ENCODE measurements at places on chromosomes 13 and 19.
A peak's percentile ranks its signal among the peaks of the same experiment; 100 is the strongest.

DNA sequence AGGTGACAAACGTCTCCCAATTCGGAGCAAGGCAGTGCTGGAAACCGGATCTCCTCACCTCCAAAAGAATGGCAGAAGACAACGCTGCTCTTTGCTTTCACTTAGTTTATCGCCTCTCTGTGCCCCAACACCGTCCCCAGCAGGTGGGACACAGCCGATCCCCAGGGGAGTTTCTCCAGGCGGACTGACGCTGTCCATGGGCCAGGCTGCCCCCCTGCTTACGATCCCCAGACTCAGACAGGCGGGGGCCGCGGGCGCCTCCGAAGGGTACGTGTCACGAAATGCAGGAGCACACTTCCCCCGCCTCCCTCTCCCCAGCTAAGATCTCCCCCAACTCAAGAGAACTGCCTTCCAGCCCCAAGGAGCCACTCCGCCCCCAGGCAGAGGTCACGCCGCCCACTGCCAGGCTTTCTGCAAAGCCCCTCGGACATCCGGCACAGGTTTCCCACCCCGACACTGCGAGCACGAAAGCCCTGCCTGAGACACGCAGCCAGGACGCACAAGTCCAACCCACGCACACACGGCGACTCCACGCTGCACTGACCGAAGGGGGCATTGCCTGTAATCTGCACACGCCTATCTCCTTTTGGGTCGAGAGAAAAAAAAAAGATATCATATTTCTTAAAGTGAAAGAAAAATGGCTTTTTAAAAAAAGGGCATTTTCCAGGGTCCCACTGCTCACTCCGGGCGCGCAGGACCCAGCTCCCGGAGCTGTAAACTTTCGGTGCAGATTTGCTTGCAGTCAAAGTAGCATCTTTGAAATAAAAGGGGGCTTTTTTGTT is 2.0 kb downstream of the SPRY2 start:
- peak; percentile 75 for DNase-seq

GRCh38 chr19:47309038-47309437 is 623 bp upstream of the C5AR1 start:
- DNase-seq, result peak; percentile 12

- no peak for DNase-seq
These were observed 202.0 kb upstream of the IPO5 start for GRCh38 chr13:97751477-97751876.

DNA sequence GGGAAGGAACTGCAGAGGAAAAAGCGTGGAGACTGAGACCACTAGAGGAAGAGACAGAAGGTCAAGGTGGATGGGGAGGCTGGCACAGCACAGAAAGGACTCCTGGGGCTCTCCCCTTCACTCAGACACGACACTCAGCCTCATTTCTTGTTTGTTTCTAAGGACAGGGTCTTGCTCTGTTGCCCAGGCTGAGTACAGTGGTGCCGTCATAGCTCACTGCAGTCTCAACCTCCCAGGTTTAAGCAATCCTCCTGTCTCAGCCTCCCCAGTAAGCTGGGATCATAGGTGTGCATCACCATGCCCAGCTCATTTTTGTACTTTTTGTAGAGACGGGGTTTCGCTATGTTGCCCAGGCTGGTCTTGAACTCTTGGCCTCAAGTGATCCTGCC is 11.4 kb upstream of the SEMA6B start:
- DNase-seq, result no peak

GRCh38 chr13:25059958-25060357 is 36.0 kb upstream of the PABPC3 start:
- DNase-seq, result no peak

DNA sequence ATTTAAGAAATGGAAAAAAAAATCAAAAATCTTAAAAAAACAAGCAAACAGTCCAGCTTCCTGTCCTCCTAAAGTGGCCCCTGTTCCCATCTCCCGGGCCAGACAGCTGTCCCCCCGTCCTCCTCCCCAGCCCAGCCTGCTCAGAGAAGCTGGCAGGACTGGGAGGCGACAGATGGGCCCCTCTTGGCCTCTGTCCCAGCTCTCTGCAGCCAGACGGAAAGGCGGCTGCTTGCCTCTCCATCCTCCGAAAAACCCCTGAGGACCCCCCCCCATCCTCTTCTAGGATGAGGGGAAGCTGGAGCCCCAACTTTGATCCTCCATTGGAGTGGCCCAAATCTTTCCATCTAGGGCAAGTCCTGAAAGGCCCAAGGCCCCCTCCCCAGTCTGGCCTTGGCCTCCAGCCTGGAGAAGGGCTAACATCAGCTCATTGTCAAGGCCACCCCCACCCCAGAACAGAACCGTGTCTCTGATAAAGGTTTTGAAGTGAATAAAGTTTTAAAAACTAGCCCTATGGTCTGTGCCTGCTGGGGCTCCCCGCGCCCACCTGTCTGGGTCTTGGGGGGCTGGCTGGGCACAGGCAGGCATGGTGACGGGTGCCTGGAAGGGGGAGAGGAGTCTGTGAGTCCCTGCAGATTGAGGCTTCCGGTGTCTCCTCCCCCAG is 3.8 kb downstream of the GADD45GIP1 start:
- no peak for DNase-seq

DNA sequence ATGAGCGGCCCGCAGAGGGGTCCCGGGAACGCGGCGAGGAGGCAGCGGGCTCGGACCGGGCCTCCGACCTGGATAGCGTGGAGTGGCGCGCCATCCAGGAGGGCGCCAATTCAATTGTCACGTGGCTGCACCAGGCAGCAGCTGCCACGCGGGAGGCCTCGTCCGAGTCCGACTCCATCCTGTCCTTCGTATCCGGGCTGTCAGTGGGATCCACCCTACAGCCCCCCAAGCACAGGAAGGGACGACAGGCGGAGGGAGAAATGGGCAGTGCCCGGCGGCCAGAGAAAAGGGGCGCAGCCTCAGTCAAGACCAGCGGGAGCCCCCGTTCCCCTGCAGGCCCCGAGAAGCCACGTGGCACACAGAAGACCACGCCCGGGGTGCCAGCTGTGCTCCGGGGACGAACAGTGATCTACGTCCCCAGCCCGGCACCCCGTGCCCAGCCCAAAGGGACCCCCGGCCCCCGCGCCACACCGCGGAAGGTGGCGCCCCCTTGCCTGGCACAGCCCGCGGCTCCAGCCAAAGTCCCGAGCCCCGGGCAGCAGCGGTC is 10.7 kb downstream of the C19orf25 start:
- DNase-seq, result no peak

DNA sequence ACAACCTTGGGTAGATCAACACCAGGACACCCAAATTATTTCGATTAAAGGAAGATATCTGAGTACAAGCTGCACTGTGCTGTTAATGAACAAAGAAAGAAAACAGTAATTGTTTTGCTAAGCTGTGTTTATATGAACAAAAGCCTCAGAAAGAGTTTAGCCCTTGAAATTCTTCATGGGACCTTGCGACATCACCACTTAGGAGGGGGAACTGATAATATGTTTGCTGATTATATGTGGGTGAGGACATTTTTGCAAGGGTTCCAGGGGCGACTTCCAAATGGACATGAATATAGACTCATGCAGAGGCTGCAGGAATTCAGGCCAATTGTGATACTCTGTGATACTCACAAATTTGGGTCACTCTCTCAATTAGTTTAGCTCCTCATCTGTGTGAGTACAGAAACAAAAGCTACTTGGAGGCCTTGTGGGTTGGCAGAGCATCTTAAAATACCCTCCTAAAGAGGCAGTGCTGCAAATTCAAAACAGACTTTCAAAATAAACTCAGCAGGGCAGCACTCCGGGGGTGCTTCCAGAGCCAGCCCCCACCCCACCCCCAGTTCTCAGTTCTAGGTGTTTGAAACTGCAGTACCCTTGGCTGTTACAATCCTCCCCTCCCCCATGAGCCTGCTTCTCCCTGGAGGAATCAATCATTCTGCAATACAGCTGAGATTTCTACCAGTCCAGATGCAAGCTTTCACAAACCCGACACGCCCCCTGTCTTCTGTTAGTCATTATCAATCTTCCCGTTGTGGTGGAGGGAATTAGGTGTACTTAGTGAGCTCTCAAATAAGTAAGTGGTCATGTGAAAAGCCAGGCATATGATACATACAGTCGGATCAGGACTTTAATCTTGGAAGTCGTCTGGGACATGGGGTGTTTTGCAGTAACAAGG is 97.0 kb upstream of the MBNL2 start:
- DNase-seq, result peak; percentile 50

- no peak for DNase-seq
These were observed 43.2 kb upstream of the RANBP3 start for GRCh38 chr19:6020972-6021805.

- no peak for DNase-seq
These were observed 29.1 kb downstream of the ATP12A start for GRCh38 chr13:24709186-24709913.

- DNase-seq, result no peak
These were observed 192.8 kb downstream of the TM9SF2 start for GRCh38 chr13:99693852-99694611.

- peak; percentile 68 for DNase-seq
These were observed at the start of gene ARHGAP45 for GRCh38 chr19:1066748-1067340. TSS of gene ARHGAP45 (plus strand) at chr19:1067167. CDS start at chr19:1067406, 239 bp downstream.

- DNase-seq, result no peak
These were observed 331.1 kb downstream of the ITGBL1 start for GRCh38 chr13:101783554-101783953.

GRCh38 chr13:100464006-100464405 is 124.6 kb downstream of the GGACT start:
- peak; percentile 2 for DNase-seq

DNA sequence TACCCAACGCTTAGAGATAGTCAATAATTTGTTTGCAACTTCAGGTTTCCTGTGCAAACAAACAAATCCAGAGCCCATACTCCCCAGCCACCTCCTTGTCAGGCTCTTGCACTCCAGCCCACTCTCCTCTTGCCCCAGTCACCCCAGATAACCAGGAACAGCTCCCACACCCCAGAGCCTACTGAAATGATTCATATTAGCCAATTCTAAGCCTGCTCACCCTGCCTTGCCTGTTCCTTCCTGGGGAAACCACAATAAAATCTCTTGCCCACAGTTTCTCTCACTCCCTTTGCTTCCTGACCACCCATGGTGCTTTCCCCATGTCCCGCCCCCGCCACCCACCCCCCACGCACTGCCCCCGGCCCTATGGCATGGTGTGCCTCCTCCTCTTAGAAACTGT is 3.8 kb upstream of the ACTL9 start:
- DNase-seq, result peak; percentile 47

DNA sequence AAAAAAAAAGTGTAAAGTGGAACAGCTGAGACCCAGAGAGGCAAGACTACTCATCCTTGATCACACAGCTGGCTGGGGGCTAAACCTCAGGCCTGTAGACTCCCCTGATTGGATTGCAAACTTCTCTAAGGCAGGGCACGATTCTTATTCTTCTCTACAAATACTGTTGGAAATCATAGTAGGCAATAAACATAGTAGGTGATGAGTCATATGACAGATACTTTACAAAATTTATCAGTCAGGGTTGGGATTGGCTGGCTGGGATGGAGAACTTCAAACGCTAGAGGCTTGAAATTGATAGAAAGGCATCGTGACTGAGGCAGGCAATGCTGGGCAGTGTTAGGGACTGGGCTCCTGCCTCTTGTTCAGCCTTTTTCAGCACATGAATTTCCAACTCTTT is 5.9 kb upstream of the MATK start:
- DNase-seq, result no peak

- peak; percentile 92 for DNase-seq
These were observed 31.1 kb downstream of the DNM2 start for GRCh38 chr19:10748927-10749434.

GRCh38 chr19:1566392-1567115 is 1.6 kb downstream of the MEX3D start:
- peak; percentile 30 for DNase-seq

DNA sequence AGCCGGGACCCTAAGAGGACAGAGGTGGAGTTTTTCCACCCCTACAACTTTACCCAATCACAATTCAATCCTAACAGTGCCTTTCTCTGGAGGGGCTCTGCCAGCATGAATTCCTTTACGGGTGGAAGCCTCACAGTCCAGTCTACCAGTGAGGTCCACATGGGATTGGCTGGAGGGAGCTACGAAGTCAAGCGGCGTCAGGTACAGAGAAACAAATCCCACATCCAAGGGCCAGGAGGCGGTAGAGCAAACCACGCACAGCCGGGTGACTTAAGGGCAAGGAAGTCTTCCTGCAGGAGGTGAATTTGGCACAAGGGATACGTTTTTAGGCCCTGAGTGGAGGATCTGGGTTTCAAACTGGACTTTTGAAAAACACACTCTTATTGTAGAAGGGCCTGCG is 199.6 kb downstream of the UQCRFS1 start:
- no peak for DNase-seq

DNA sequence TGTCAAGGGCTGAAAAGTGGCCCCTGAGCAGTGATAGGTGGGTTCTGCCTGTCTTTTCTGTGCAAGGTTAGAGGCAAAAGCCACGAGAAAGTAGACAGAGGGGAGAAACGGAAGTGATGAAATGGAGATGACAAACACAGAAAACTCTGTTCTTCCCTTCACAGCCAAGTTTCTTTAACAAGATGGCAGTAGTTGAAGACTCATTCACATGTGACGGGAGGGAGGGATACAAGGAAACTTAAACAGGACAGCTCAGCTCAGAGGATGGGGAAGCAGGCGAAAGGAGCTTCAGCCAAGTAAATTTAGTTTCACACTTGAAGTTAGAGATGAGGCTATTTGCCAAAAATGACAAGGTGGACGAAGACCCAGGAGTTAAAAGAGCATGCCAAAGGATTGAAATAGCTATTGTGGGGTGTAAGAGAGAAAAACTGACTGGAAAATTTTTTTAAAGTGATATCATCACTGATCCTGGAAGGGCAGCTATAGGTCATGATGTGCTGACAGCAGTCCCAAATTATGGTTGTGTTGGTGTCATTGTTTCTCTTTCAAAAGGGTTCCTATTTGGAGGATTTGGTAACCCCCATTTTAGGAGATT is 347.9 kb downstream of the EFNB2 start:
- no peak for DNase-seq

GRCh38 chr13:98480915-98481877 is 95.7 kb downstream of the STK24 start:
- DNase-seq, result no peak

DNA sequence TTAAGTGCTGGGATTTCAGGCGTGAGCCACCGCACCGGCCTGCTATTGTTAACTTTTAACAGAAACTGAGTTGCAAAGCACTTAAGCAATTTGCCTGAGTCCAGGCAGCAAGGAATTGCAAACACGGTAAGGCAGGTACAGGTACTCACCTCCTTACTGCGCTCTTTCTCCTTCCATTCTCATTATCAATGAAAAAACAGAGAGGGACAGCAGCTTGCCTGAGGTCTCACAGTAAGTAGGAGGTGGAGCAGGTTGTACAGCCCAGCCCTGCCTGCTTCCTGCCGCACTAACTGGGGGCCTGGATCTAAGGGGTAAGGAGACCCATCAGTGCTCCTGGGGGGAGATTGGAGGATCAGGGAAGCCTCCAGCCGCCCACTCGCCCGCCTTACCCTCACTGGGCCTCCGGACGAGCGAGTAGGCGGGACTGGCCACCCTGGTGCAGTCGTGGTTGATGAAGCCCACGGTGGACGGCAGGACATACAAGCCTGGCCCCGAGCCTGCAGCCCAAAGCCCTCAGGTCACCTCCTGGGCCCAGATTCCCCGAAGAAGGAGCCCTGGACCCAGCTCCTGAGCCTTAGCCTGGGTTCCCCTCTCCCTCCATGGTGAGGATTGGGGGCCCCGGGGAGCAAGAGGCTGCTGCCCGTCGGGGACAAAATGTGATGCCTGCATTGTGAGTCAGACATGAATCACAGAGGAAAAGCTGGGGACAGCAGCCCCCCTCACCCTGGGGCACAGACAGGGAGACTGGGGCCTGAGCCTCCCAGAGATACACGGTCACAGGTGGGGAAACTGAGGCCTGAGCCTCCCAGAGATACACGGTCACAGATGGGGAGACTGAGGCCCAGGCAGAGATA is 11.4 kb upstream of the SHC2 start:
- no peak for DNase-seq

Data from NCI-H226 (cell line).